ENCODE measurements at places on chromosomes 1 and 21.
A peak's percentile ranks its signal among the peaks of the same experiment; 100 is the strongest.

GRCh38 chr1:95954585-95954984 is 720.6 kb downstream of the RWDD3 start:
- no peak for DNase-seq

GRCh38 chr1:246689409-246690008 is 34.7 kb upstream of the SCCPDH start:
- peak; percentile 56 for DNase-seq

DNA sequence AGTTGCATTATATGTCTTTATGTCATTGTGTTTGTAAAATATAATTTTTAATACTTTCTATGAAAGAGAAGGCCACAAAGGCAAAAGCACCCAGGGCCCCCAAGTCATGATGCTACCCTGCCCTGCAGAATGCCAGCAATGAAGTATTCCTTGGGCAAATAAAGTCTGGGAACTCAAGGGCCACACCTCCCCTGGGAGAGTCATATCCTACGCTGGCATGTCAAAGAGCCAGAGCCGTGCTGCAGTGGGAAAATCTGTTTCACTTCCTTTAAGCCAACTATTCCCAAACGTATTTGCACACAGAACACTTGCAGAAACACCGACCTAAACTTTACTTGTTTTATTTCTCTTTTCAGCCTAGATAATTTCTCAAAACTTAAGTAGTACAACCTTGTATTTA is 98.4 kb upstream of the KAZN start:
- no peak for DNase-seq

DNA sequence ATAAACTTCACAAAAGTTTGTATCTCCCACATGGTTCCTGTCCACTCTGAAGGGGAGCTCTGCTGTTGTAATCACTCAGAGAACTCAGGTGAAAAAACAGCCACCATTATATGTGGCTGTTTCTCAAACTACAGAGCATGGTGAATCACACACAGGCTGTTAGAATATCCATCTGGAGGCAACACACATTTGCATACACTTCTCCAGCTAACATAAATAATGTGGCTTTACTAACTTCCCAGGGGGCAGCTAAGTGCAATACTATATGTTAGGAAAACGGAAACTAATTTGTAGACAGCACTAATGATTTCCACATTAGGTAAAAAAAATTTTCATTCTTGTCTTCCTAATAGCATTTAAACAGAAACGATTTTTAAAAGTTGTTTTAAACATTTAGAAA is 49.3 kb downstream of the PTGFR start:
- DNase-seq = no peak

GRCh38 chr1:2580691-2581090 is 5.9 kb upstream of the PRXL2B start:
- DNase-seq = no peak
